ENCODE measurements at places on chromosomes 2 and 18. TPM values are rescaled to one million over a fixed set of nuclear protein-coding genes. Genes with fewer than 3 reads are reported as not detected.

DNA sequence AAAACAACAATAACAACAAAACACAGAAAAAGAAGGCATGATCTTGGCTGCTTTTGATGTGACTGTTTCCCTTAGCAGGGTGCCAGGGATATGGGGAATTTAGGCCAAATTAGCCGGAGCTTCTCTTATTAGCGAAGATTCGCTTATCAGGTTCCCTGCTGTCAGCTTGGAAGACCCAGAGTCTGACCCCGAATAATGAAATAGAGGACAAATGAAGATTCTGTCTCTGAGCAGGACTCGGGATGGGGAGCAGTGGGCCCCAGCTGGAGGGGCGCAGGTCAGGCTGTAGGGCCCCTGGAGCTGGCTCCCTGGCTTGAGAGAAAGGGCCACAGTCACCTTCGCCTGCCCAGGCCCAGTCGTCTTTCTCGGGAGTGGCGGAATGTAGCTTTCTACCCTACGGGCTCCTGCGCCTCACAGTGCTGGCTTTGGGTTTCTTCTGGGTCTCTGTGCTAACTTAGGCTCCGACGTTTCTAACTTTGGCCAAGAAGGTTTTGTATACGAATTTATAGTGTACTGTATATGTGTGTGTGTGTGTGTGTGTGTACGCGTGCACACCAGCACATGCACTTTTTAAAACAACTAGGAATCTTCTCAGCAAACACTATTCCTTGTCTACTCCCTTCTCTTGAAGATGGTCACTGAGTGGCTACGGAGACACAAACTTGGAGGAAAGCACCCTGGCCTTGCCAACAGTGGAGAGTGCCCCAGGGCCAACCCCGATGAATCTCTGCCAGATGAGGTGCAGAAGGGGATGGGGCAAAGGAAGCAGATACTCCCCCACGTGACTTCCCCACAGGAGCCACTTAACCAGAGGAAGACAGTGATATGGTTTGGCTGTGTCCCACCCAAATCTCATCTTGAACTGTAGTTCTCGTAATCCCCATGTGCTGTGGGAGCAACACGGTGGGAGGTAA is 195.6 kb upstream of the COPS8 start:
- no peak overlapping the region for H3K4me3 ChIP-seq
- no peaks in the 10 kb centered on the region for H3K27me3 ChIP-seq
- H3K4me1 ChIP-seq: no peaks in the 10 kb centered on the region
- no peak overlapping the region for H3K27ac ChIP-seq
- no peak for DNase-seq

DNA sequence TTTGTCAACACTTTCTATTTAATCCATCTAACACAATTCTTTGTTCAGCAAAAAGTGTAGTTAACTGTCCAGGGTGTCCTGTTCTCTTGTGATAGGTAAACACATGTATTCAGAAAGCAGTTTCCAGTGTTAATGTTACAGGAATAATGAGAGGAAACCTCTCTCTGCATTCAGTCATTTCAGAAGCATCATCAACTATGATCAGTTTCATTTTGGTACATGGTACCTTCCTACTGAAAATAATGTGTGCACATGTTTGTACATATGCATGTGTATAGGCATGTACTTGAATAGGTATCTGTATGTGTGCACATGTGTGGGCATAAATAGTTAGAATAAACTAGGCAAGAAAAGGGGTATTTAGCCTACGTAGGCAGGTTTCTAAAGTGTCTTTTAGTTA is 16.6 kb downstream of the EFEMP1 start:
- DNase-seq: no peak
- H3K4me3 ChIP-seq: no peak overlapping the region
- no peak overlapping the region for H3K27ac ChIP-seq

DNA sequence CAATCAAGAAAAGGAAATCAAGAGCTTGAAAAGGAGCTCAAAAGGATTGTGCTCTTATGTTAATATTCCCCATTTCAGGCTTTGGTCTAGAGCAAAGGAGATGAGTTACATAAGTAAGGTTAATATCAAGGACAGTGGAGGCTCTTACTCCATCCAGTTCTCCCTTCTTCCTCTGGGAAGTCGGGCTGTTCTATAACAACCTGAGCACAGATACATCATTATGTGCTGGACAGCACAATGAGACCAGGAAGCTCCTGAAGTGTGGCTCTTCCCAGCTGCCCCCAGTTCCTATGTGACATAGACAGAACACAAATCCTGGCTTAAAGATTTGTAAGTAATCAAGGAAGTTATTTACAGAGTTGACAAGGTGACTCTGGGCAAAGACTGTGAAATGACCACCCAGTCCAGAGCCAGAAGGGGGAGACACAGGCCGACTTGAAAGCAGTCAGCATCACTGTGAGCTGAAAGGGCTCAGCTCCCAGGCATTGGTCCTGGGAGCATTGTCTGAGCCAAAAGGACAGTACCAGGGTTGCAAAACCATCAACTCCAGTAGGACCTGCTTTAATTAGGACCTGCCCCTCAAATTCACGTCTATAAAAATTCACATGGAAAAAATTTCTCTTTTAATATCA is 917.6 kb upstream of the ACVR2A start:
- H3K4me1 ChIP-seq: no peaks in the 10 kb centered on the region
- no peaks in the 10 kb centered on the region for H3K27me3 ChIP-seq
- no peak overlapping the region for H3K4me3 ChIP-seq
- DNase-seq: peak; percentile 84

DNA sequence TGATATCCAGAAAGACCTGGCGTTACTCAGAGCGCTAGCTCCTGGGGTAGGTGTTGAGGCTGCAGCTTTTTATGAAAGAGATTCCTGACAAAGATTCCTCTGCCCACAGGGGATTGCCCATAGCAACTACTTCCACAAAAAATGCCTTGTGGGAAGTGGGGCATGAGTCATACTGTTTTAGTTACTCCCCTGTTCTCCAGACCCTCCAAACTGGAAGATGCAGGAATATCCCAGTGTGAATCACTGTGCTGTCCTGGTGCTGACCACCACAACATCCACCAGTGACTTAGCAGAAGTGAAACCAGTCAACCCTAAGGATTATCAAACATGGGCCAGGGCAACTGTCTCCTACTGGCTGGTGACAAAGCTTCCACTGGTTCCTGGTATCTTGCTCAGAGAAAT is 61.8 kb downstream of the CDH2 start:
- no peak for DNase-seq
- no peaks in the 10 kb centered on the region for H3K36me3 ChIP-seq
- H3K27me3 ChIP-seq: no peaks in the 10 kb centered on the region
- H3K27ac ChIP-seq: no peak overlapping the region
- peaks cover 17% of the 10 kb centered on the region for H3K4me1 ChIP-seq
- H3K4me3 ChIP-seq: no peak overlapping the region

Gene SPATA3
- not detected for total RNA-seq

DNA sequence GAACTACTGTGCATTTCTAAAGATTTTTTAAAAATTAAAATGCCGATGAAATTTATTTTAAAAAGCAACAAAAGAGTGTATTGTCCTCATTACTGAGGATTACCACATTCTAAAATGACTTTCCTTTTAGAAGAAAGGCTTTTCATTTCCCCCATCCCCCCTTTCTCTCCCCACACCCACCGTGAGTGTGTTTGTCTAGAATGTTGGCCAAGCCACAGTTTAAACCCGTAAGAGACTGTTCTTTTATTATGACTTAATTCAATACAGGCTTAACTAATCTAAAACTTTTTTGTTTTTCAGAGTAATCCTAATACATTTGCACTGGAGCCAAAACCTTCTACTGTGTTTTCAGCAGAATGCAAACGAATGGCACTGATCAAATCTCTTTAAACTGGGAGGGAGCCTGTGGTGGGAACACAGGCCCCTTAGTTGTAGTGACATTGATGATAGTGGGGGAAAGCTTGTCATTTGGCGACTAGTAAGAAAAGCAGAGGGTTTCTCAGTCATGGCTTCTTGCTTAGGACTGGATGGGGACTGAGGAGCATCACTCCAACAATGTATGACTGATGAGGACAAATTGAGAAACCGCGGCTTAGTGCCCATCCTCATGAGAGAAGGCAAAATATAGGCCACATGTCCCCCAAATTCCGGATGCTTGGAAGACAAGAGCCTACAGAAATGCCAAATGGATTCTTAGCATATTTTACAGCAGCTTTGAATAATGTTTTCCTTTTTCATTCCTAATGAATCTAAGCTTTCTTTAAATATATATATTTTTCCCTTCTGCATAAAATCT is 154.0 kb upstream of the SMIM21 start:
- no peaks in the 10 kb centered on the region for H3K36me3 ChIP-seq
- peak; percentile 4 for DNase-seq
- H3K4me1 ChIP-seq: peaks cover 21% of the 10 kb centered on the region
- no peaks in the 10 kb centered on the region for H3K27me3 ChIP-seq

- no peak for DNase-seq
- no peak overlapping the region for H3K4me3 ChIP-seq
- H3K4me1 ChIP-seq: no peaks in the 10 kb centered on the region
- no peaks in the 10 kb centered on the region for H3K36me3 ChIP-seq
- no peak overlapping the region for H3K27ac ChIP-seq
- H3K27me3 ChIP-seq: no peaks in the 10 kb centered on the region
Observed at GRCh38 chr2:15279201-15279876, 281.8 kb downstream of the NBAS start.

- H3K36me3 ChIP-seq: no peaks in the 10 kb centered on the region
- no peak overlapping the region for H3K27ac ChIP-seq
- DNase-seq: no peak
- no peaks in the 10 kb centered on the region for H3K27me3 ChIP-seq
Observed at GRCh38 chr2:19797871-19798270, 103.9 kb downstream of the TTC32 start.

DNA sequence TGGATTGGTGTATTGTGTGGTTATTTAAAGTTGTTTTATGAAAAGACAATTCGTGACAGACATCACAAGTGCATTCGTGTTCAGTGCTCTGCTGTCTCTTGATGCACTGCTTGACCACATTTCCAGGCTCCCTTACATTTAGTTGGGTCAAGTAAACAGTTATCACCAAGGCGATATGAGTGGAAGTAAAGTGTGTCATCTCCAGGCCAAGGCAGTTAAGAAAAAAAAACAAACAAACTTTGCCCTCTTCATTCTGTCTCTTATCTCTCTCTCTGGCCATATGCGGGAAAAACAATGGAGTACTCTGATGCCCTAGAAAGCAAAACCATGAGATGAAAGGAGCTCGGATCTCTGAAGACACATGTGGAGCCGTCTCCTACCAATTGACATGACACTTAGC is 131.1 kb downstream of the DSEL start:
- DNase-seq: no peak
- H3K27me3 ChIP-seq: no peaks in the 10 kb centered on the region
- H3K4me3 ChIP-seq: no peak overlapping the region
- H3K27ac ChIP-seq: no peak overlapping the region

GRCh38 chr2:42781181-42781580 is 11.2 kb downstream of the HAAO start:
- no peak overlapping the region for H3K4me3 ChIP-seq
- no peak for DNase-seq
- no peaks in the 10 kb centered on the region for H3K27me3 ChIP-seq
- no peak overlapping the region for H3K27ac ChIP-seq

- no peaks in the 10 kb centered on the region for H3K36me3 ChIP-seq
- H3K27ac ChIP-seq: no peak overlapping the region
- DNase-seq: no peak
- H3K27me3 ChIP-seq: 0 out of 2 replicates have a peak, but pooled peaks cover 5% of the 10 kb centered on the region
Observed at GRCh38 chr2:134438371-134438770, 184.5 kb downstream of the MGAT5 start.

Gene CCBE1
- 2.1 TPM for total RNA-seq

GRCh38 chr2:240320204-240320993 is 115.1 kb upstream of the GPC1 start:
- DNase-seq: no peak
- H3K36me3 ChIP-seq: no peaks in the 10 kb centered on the region
- no peaks in the 10 kb centered on the region for H3K27me3 ChIP-seq
- no peak overlapping the region for H3K27ac ChIP-seq
- H3K4me3 ChIP-seq: no peak overlapping the region
- no peaks in the 10 kb centered on the region for H3K4me1 ChIP-seq

Gene HAT1
- 75.7 TPM for total RNA-seq

GRCh38 chr2:238423561-238424312 is 3.0 kb upstream of the ASB1 start:
- H3K27me3 ChIP-seq: no peaks in the 10 kb centered on the region
- H3K36me3 ChIP-seq: no peaks in the 10 kb centered on the region
- peaks cover 25% of the 10 kb centered on the region for H3K4me1 ChIP-seq

Gene FAP
- total RNA-seq: not detected

DNA sequence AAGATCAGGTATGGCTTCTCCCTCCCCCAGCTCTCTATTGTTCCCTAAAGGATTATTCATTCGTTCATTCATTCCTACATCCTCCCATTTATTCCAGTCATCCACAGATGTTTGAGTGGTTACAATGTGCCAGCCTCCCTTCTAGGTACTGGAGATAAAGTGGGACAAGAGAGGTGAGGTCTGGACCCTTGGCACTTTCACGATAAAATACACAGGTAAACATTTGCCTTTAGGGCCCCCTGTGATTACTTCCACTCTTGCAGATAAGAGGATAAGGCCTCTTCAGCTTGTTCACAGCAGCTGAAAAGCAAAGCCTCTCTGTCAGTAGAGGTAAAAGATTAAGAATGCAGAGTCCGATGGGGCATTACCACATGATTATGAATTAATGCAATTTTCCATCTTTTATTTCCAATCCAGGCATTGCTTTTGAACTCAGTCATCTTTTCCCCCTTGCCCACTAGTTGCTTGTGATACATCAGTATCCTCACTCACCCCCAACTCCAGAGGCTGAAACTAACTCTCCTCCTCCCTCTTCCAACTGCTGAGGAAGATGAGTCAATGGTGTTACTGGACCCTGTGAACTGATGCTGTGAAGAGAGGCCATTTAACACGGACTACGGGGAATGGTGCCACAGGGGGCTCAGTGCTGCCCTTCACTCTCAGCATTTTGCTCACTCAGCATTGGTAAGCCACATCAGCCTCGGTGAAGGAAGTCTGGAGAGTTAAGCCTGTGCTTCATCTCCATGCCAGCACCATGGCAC is 1.1 kb upstream of the DPP4 start:
- H3K4me1 ChIP-seq: peaks cover 36% of the 10 kb centered on the region
- no peak for DNase-seq
- H3K36me3 ChIP-seq: peaks cover 10% of the 10 kb centered on the region
- peak overlapping the region; percentile 81 for H3K4me3 ChIP-seq
- H3K27ac ChIP-seq: no peak overlapping the region

GRCh38 chr2:119155633-119156032 is 2.9 kb downstream of the C1QL2 start:
- H3K27me3 ChIP-seq: peaks cover 50% of the 10 kb centered on the region
- H3K27ac ChIP-seq: peak overlapping the region; percentile 80
- peak; percentile 96 for DNase-seq
- H3K4me3 ChIP-seq: peak overlapping the region; percentile 88
- H3K4me1 ChIP-seq: peaks cover 18% of the 10 kb centered on the region

DNA sequence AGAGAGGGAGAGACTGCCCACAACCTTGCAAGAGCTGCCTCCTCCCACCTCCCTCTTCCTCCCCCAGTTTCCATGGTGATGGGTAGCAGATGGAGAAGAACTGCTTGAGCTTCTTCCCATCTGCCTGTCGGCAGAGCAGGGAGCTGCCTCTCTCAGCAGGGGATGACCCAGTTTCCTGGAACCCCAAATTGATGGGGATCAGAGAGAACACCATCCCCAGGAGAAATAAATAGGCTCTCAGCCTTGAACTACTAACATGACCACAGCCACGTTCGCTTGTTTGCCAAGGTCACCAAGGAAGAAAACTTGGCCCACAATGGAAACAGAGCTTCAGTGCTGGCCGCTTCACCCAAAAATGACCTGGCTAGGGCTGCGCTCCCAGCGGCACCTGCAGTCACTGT is 82.2 kb downstream of the ADD2 start:
- no peaks in the 10 kb centered on the region for H3K27me3 ChIP-seq
- DNase-seq: no peak
- peaks cover 6% of the 10 kb centered on the region for H3K4me1 ChIP-seq
- H3K27ac ChIP-seq: no peak overlapping the region
- H3K4me3 ChIP-seq: no peak overlapping the region

Gene MALL
- 10.2 TPM for total RNA-seq

All from GM23338 (cell line).